Activated CD4-positive, alpha-beta T cell treated with anti-CD3 and anti-CD28 coated beads, Interleukin-2, amount 50 U/mL, for 4 hours (primary cell): ENCODE measurements at places on chromosomes 7 and 10.

DNA sequence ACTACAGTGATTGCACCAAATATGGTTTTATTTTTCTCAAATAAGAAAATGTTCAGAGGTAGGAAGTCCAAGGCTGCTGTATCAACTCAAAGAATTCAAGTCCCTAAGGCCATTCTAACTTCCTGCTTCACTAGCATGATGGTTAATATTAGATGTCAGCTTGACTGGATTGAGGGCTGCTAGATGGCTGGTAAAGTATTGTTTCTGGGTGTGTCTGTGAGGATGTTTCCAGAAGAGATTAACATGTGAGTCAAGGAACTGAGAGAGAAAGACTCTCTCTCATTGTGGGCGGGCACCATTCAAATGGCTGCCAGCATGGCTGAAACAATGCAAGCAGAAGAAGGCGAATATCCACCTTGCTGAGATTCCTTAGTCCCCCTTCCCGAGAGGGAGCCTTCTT lies 77.4 kb upstream of the NRBF2 start:
- no peak for DNase-seq

DNA sequence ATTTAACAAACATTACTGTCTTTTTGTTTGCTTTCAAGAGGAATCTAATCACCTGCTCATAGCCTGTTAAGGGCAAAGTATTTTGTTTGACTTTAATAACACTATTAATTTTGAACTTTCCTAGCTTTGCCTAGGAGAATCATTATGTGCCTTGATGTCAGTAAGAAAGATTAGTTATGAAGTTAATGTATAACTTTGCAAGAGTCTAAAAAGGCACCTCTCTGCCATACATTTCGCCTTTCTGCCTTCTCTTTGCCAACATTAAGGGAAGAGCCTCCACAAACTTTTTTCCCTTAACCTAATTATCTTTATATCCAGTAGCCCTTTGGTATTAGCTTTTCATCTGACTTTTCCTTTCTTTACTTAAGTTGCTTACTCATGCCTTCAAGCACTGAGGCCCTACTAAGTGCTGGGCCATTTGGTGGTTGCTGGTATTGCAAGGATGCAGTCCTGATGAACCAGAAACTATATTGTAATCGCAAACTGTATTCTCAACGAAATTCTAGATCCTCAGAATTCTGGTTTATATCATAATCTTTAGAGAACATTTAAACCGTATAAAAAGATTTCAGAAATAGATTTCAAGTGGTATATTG lies 108.5 kb downstream of the SND1 start:
- DNase-seq: no peak

GRCh38 chr7:152399344-152399743 lies 36.5 kb downstream of the KMT2C start:
- DNase-seq: no peak

- DNase-seq: no peak
These were observed at the start of gene TMEM273 for GRCh38 chr10:49187950-49188761. Gene TMEM273, minus strand, starts transcription at chr10:49188391. Its CDS starts 55 bp downstream, at chr10:49188336.

DNA sequence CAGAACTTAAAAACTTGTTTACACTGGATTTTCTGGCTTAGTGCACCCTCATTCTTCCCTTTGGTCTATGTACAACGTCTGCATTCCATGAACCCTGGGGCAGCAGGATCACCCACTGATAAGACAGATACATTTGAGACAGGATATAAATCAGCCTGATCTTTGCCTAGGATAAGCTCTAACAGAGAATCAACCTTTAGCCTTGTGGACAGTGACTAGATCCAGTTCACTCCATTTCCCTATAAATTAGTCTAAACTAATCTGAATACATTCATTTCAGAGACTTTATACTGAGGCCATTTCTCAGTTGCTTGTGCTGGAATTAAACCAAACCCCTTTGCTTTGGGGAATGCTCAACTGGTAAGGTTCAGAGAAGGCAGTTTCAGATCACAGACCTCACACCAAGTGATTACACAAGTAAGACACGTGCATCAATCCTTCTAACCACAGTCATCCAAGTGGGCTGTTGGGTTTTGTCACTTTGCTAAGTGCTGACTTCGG lies 639.8 kb upstream of the FZD8 start:
- DNase-seq: no peak

DNA sequence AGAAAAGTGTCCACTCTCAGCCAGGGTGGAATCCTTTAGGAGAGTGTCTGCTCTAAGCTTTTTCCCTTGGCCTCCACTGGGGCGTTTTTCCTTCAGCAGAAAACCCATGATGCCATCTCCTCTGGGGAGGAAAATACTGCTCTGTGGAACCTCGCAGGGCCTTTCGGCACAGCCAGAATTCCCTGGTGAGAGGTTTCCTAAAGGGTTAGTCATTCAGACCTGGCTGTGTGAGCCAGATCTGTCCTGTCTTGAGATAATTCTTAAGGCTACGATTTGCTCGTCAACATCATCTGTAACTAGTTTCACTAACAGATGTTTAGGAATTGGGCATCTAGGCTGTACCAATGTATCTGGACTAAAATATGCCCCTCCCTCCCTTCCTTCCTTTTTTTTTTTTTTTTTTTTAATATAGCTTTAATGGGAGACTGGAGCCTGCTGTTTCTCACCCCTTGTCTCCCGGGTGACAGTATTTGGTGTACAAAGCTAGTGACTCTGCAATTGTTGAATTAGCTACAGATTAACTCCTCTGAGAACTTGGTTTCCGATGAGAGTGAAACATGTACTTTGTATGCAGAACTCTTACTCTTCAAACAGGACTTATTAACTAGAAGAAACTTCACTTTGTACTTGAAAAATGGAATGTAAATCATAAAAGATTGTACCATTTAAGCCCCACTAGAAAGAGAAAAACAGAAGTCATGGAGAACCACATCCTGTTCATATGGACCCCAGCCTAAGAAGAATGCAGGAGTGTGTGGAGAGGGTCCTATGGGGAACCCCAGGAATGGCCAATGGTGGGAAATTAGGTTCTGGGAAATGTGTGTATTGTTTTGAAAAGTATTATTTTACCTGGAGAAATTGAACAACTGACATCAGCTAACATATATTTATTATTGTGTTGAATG lies 230.9 kb downstream of the CAMK1D start:
- DNase-seq: no peak

DNA sequence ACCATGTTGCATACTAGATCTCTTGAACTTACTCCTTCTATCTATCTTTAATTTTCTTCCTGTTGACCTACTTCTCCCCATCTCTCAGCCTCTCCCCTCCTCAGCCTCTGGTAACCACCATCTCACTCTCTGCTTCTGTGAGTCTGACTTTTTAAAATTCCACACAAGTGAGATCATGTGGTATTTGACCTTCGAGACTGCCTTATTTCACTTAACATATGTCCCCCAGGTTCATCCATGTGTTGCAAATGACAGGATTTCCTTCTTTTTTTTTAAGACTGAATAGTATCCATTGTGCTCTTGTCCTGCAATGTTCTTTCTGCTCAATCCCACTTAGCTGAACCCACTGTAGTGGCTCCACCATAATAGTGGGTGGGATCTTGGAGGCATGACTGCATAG lies 51.4 kb upstream of the DNAJC1 start:
- DNase-seq: no peak

DNA sequence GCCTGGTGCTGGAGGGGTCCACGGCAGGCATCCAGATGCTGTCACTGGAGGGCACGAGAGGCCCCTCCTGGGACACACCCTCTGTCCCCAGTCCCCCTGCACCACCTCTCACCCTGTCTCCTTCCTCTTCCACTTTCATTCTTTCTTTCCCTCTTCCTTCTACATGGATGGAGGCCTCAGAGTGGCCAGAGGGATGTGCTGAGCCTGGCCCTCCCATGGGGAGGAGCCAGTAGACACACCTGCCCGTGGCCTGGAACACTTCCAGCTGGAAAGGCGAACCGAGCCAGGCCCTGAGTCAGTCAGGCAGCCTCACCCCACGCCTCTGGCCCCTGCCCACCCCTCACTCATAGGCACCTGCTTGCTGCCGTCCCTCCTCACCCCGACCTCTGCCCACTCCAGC lies 55.9 kb upstream of the MXI1 start:
- DNase-seq: no peak

GRCh38 chr7:105682341-105683060 lies 101.2 kb upstream of the EFCAB10 start:
- no peak for DNase-seq

DNA sequence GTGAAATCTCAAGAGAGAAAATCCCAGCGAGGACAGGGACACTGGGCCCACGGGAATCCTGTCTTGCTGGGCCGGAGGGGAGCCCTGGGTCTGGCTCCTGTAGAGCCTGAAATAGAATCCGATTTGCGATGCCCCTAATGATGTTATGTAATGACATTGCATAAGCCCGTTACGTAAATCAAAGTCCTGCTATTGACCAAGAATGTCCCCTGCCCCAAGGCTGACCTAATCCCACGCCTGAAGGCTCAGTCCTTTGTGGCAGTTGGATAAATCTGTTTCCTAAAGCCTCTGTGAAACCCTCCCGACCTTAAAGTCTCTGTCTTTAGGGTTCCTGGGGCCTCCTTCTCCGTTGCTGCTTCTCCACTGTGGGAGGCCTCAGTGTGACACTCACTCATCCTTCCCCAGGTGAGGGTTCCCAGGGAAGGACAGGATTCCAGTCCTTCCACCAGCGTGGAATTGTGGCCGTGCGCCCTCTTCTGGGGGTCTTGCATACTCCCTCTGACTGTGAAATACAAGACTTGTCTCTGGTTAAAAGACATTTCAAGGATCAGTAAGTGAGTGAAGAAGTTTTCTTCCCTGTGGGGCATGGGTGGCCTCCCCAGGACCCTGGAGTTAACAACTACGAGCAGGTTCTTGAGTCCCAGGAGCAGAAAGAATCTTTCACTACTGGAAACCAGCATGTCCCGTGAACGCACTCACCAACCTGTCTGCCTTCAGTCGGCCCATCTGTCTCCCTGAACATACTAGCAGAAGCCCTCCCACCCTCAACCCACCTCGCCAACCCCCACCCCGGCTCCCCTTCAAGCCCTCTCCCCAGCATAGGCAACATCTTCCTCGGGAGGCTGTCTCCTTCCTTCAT lies 19.8 kb downstream of the ZNF467 start:
- no peak for DNase-seq

- no peak for DNase-seq
These were observed 53.0 kb downstream of the ASNS start for GRCh38 chr7:97819161-97819560.

GRCh38 chr7:11077816-11078215 lies 104.1 kb downstream of the PHF14 start:
- no peak for DNase-seq

- DNase-seq: no peak
These were observed 156.1 kb downstream of the WDR11 start for GRCh38 chr10:121007264-121007663.

- DNase-seq: no peak
These were observed 76.4 kb downstream of the DOCK4 start for GRCh38 chr7:112129655-112130323.

GRCh38 chr7:157445246-157445955 lies 108.6 kb downstream of the DNAJB6 start:
- DNase-seq: no peak

- no peak for DNase-seq
These were observed 607.6 kb downstream of the KCNMA1 start for GRCh38 chr10:77029777-77030717.
